Lung (tissue), 17 donors: ENCODE measurements at places on chromosomes 2 and 18. TPM values are rescaled to one million over a fixed set of nuclear protein-coding genes. Genes with fewer than 3 reads are reported as not detected.

- H3K4me1 ChIP-seq: no peaks in the 10 kb centered on the region
- DNase-seq: no peak
- H3K36me3 ChIP-seq: peaks cover 11% of the 10 kb centered on the region
- no peaks in the 10 kb centered on the region for H3K27me3 ChIP-seq
Observed at GRCh38 chr2:232772531-232772930, 3.8 kb downstream of the KCNJ13 start.

GRCh38 chr18:49561289-49562193 lies at the start of gene LIPG:
Gene LIPG, plus strand, starts transcription at chr18:49562057. Its CDS starts 252 bp downstream, at chr18:49562309.
- H3K27me3 ChIP-seq: peaks cover 41% of the 10 kb centered on the region
- H3K4me3 ChIP-seq: peak within 1 kb of the TSS; percentile 41
- H3K4me1 ChIP-seq: peaks cover 4% of the 10 kb centered on the region
- DNase-seq: peak; percentile 77
- H3K36me3 ChIP-seq: no peaks in the 10 kb centered on the region

DNA sequence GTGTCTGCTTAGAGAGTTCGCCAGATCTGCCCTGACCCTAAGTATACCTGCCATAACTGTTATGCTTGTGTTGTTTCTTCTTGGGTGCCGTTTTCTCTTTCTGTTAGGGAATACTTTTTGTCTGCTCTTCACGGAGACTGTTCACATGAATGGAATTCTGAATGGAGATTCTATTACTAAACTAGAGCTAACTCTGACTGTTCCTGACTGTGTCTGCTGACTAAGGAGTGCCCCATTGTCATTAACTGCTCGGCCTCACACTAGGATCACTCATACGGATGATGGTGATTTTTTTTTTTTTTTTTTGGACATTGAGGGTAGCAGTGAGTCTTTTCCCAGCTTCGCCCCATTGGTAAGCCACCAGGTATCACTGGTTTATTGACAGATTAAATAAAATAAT lies 104.8 kb upstream of the SLC8A1 start:
- no peak overlapping the region for H3K27ac ChIP-seq
- DNase-seq: no peak
- no peaks in the 10 kb centered on the region for H3K36me3 ChIP-seq
- peaks cover 3% of the 10 kb centered on the region for H3K4me1 ChIP-seq
- no peak overlapping the region for H3K4me3 ChIP-seq

The CD8A gene
- 2.8 TPM for total RNA-seq

GRCh38 chr2:5121642-5122041 lies 570.5 kb upstream of the SOX11 start:
- H3K4me1 ChIP-seq: no peaks in the 10 kb centered on the region
- H3K27me3 ChIP-seq: peaks cover 6% of the 10 kb centered on the region
- peak; percentile 33 for DNase-seq
- H3K27ac ChIP-seq: no peak overlapping the region
- H3K4me3 ChIP-seq: no peak overlapping the region

DNA sequence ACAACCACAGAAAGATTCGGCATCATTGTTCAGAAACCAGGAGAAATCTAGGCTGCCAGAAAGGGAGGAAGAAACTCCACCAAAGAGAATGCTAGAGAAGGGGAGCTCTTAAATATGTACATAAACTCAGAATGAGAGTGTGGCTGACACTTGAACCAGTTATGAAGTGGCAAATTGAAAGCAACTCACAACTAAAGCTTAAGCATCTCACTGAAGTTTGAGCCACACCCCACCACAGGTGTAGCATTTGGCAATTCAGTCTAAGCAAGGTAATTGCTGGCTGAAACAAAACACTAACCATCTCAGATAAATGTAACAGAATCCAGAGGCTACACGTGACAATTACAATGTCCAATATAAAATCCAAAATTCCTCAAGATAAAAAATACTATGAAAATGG lies 168.4 kb downstream of the DOK6 start:
- no peaks in the 10 kb centered on the region for H3K27me3 ChIP-seq
- no peaks in the 10 kb centered on the region for H3K36me3 ChIP-seq
- H3K27ac ChIP-seq: no peak overlapping the region
- no peak for DNase-seq
- no peaks in the 10 kb centered on the region for H3K4me1 ChIP-seq
- no peak overlapping the region for H3K4me3 ChIP-seq

DNA sequence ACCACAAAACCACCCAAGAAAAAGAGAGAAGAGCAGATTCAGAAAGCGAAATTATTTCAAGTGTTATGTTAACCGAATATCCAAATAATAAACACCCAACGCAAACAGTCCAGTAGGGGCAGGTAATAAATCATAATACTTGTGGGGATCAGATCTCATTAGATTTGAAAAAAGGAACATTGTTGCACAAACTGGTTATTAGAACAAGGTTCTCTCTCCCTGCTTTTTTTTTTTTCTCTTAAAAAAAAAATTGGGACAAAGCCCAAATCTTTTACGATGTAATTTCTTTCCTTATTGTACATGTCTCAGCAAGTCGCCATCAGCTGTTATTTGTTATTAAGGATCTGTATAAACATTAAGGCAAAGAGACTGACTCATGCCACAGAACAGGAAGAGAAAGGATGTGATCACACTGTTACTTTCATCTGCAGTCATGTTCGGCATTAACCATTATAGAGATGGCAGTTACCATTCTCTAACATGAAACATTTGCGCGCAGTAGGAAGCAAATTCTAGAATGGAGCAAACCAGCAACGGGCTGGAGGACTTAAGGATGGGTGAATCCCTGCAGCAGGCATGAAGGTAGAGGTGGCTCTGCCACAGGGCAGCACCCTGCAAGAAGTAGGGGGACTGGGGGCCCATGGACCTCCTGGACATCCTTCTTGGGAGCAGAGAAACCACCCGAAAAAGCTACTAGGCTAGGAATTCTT lies 42.0 kb downstream of the EPHA4 start:
- DNase-seq: peak; percentile 77
- no peaks in the 10 kb centered on the region for H3K36me3 ChIP-seq
- peak overlapping the region; percentile 5 for H3K27ac ChIP-seq

DNA sequence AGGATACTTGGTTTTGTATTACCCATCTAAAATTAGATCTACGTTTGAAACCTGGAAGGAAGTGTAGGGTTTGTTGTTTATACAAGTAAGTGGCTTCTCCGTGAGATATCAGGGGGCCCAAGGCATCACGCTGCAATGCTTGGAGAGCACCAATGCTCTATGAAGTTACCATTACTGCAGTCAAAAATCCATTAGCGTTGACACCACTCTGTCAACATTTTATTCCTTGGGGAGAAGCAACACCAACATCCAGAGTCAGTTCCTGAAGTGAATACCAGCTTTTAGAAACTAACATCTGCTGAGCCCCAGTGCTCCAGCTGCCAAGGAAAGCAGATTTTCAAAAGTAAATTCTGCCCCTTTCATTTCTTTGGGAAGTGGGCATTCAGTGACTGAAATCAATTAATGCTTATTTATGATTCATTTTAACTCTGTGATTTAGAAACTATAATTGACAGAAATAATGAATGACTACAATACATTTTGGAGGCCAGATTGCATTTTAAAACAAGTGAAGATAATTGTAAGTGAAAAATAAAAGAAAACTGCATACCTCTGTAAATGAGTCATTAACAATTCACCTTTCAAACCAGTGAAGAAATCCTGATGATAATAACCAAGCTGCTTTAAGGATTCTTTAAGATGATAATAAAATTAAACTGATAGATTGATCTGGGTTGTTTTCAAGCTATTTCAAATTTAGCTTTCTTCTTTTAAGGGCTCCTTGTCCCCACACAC lies 30.5 kb downstream of the LRP1B start:
- H3K4me1 ChIP-seq: peaks cover 3% of the 10 kb centered on the region
- DNase-seq: no peak
- no peaks in the 10 kb centered on the region for H3K36me3 ChIP-seq
- H3K27ac ChIP-seq: no peak overlapping the region
- no peak overlapping the region for H3K4me3 ChIP-seq

DNA sequence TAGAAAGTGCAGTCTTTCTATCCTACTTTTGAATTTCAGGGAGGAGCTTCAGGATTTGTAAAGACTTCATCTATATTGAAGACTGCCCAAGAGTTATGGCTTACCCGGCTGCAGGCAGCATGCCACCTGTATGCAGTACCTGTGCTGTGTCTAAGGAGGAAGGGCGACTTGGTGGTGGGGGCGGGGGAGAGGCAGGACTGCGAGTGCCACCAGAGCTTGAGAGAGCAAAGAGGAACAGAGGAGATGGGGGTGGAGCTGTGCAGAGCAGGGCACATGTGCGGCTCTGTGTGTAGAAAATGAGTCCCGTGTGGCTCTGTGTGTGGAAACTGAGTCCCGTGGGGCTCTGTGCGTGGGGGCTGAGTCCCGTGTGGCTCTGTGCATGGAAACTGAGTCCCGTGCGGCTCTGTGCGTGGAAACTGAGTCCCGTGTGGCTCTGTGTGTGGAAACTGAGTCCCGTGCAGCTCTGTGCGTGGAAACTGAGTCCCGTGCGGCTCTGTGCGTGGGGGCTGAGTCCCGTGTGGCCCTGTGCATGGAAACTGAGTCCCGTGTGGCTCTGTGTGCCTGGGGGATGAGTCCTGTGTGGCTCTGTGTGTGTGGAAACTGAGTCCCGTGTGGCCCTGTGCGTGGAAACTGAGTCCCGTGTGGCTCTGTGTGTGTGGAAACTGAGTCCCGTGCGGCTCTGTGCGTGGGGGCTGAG lies 43.2 kb downstream of the LDLRAD4 start:
- peaks cover 40% of the 10 kb centered on the region for H3K4me1 ChIP-seq
- no peaks in the 10 kb centered on the region for H3K36me3 ChIP-seq
- H3K4me3 ChIP-seq: no peak overlapping the region
- no peak for DNase-seq
- H3K27ac ChIP-seq: no peak overlapping the region
- H3K27me3 ChIP-seq: no peaks in the 10 kb centered on the region

GRCh38 chr2:101341421-101341820 lies 32.9 kb upstream of the RNF149 start:
- no peak overlapping the region for H3K4me3 ChIP-seq
- H3K4me1 ChIP-seq: no peaks in the 10 kb centered on the region
- no peaks in the 10 kb centered on the region for H3K27me3 ChIP-seq
- H3K27ac ChIP-seq: no peak overlapping the region

The FHOD3 gene
- 7.4 TPM for total RNA-seq

The RAD51AP2 gene
- 0.46 TPM for total RNA-seq

The AMER3 gene
- 0.09 TPM for total RNA-seq

The GAL3ST2 gene
- not detected for total RNA-seq

- no peaks in the 10 kb centered on the region for H3K36me3 ChIP-seq
- H3K4me3 ChIP-seq: no peak overlapping the region
- no peak overlapping the region for H3K27ac ChIP-seq
- no peaks in the 10 kb centered on the region for H3K27me3 ChIP-seq
Observed at GRCh38 chr2:172228177-172228808, 125.6 kb upstream of the DLX2 start.
